ENCODE measurements at places on chromosomes 2 and 18.
A peak's percentile ranks its signal among the peaks of the same experiment; 100 is the strongest.

GRCh38 chr2:42124011-42124785 is 45.0 kb upstream of the EML4 start:
- DNase-seq, result no peak

GRCh38 chr2:153715218-153715850 is 156.4 kb upstream of the GALNT13 start:
- no peak for DNase-seq

DNA sequence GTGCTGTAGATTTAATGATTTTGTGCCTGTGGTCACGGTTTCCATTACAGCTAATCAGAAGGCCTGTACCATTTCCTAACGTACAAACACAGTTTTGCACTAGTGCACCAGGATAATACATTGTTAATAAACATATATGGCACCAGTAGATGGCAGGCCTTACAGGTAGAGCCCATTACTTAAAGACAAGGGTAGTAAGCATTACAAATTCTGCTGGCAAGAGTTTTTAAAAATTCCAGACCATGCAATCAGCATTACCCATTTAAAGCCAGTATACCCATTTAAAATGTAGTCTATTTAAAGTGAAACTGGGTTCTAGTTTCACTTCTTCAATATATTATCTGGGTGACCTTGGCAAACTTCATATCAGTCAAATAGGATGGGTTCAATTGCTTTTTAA is 224.2 kb downstream of the NUP35 start:
- DNase-seq, result no peak

DNA sequence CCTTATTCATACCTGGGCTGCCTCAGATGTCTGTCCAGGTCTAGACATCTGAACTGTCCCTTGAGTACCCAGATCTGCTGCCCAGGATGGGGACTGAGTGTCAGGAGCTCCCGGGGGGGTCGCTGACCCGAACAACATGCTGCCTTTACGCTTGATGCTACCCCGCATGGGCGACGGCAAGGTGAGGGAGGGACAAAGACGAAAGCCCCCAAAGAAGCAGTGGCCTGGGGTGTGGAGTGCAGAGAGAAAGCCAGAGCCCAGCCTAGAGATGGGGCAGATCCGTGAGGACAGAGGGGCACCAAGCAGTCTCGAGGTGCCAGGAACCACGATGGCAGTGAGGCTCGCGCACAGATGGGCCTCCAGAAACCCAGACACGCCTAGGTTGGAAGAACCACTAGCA is 234.7 kb downstream of the ATAD2B start:
- DNase-seq, result no peak

DNA sequence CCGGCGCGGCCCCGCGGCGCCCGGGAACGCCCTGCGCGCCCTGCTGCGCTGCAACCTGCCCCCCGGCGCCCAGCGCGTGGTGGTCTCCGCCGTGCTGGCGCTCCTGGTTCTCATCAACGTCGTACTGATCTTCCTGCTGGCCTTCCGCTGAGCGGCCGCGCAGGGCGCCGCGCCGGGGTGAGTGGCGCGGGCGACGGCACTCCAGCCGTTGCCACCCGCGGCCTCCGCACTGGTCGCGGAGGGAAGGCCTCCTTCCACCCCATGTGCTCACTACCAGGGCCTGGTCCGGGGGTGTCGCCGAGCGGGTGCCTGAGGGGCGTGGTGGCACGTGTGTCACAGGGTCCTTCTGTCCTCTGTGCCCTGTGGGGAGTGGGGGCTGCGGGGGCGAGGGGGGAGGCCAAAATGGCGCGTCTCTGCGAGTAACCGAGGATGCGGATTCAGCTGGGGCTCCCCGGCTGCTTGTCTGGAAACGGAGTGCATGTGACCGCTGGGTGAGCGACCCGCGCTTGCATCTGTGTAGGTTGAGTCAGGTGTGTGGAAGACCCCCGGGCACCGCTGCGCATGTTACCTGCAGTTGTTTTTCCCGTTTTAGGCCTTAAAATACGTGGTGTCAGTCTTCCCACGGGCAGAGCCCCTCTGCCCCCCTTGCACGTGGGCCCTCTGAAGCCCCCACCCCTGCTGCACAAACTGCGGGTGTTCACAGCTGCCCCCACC is 58.0 kb downstream of the FAM168B start:
- DNase-seq, result no peak

DNA sequence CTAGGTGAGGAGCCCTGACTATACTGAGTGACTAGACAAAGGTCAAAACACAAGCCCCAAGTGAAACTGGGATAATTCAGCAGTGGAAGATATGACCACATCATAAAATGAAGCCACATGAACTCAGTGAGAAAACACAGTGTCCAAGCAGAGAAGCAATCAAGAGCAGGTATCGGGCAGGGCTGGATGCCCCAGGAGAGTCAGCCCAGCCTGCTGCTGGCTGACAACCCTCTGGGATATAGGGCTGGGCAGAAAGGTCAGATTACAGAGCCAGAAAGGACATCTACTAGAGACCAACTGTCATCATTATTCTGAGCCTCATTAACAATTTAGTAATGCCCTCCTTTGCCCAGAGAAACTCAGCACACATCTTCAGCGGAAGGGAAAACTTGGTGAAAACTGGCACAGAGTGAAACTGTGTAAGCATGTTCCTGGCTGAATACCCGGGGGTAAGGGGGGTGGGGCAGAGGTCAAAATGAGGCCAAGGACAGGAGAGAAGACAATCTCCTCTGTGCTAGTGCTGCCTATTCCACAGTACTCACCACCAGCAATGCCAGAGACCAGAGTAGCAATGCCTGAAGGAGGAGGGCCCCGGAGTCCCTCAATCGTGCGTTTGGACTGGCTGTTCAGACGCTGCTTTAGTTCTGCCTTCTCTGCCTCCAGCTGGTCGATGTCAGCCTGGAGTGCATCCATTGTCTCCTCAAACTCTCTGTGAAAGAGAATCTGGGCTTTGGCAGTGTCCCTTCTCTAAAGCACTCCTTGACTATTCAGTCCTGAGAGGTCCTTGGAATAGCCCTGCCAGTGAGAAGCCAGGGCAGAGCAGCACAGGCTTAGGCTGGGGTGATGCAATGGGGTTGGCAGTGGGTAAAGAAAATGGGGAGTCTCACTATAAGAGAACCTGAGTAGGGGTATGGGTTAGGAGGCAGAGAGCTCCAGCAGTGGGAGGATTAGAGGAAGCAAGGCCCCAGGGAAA is 15.3 kb downstream of the DCTN1 start:
- no peak for DNase-seq

GRCh38 chr2:202006301-202006700 is 27.4 kb upstream of the FZD7 start:
- DNase-seq, result no peak

GRCh38 chr2:25592766-25593292 is 80.5 kb downstream of the DTNB start:
- no peak for DNase-seq

- DNase-seq, result no peak
Measured at GRCh38 chr2:133054297-133054696, 384.3 kb upstream of the LYPD1 start.

GRCh38 chr2:15307526-15307925 is 253.6 kb downstream of the NBAS start:
- no peak for DNase-seq

GRCh38 chr2:124774781-124775180 is 749.7 kb downstream of the CNTNAP5 start:
- DNase-seq, result no peak

DNA sequence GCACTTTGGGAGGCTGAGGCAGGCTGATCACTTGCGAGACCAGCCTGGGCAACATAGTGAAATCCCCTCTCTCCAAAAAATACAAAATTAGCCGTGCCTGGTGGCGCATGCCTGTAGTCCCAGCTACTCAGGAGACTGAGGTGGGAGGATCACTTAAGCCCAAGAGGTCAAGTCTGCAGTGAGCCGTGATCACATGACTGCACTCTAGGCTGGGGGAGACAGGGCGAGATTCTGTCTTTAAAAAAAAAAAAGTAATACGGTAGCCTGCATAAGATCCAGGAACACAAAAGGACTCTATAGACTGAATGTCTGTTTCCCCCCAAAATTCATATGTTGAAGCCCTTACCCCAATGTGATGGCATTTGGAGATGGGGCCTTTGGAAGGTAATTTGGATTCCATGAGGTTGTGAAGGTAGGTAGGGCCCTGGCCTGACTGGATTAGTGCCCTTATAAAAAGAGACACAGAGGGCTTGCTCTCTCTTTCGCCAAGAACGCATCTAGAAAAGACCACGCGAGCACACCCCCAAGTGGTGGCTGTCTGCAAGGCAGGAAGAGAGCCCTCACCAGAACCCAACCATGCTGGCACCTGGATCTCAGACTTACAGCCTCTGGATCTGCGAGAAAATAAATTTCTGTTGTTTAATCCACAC is 17.0 kb downstream of the MBOAT2 start:
- DNase-seq, result no peak

GRCh38 chr2:160473468-160474318 is 19.9 kb downstream of the RBMS1 start:
- DNase-seq, result no peak

GRCh38 chr18:23250893-23251656 is 115.8 kb downstream of the CABLES1 start:
- no peak for DNase-seq

GRCh38 chr18:24300703-24301102 is 96.9 kb downstream of the OSBPL1A start:
- DNase-seq, result no peak

DNA sequence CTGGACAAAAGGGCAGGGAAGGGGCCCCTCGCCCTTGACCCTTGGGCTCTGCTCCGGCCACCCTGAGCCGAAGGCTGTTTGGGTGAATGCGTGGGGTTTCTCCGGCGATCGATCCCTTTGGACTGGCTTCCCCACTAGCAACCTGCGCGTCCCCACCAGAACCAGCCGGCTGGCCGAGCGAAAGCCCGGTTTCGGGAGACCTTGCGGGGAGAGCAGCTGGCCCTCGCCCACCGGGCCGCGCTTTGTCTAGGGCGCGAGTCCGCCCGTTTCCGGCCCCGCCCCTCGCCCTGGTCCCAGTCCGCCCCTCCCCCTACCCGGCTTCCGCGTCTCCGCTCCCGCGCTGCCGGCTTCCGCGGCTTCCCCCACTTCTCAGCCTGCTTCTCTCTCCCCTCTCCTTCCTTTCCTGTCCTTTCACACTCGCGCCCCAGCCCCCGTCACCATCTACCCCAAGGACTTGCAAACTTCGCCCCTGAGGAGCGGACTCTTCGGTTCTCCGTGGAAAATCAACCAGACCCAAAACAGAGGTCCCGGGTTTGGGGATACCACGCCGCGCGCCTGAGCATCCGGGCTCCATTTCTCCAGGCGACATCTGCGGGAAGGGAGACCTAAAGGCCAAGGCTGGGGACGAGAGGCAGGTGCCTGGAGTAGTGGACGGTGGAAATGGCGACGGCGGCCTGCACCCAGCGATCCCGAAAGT is 48.0 kb upstream of the ATP6V1B1 start:
- no peak for DNase-seq

- DNase-seq, result no peak
Measured at GRCh38 chr2:234725528-234726264, 226.1 kb upstream of the SH3BP4 start.

- no peak for DNase-seq
Measured at GRCh38 chr2:16952368-16952767, 286.7 kb upstream of the CYRIA start.

GRCh38 chr2:189437926-189438325 is 3.3 kb upstream of the WDR75 start:
- no peak for DNase-seq

DNA sequence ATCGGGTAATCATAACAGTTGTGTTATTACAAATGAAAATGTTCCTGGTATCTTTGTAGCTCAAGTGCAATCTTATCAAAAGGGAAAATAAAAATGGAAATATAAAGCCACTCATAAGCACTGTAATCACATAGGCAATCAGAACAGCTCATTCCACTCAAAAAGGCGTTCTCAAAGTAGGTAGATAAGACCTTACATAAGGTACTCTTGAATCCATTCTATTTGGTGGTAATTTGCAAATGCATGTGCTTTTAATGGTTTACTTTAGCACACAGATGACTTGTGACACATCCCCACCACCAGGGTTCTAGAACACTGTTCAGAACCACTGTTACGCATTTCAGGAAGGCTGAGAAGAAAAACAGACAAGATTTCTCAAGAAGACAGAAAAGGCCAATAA is 86.7 kb upstream of the NARS1 start:
- no peak for DNase-seq

- DNase-seq, result peak; percentile 29
Measured at GRCh38 chr2:121363632-121364420, 78.8 kb upstream of the TFCP2L1 start.

DNA sequence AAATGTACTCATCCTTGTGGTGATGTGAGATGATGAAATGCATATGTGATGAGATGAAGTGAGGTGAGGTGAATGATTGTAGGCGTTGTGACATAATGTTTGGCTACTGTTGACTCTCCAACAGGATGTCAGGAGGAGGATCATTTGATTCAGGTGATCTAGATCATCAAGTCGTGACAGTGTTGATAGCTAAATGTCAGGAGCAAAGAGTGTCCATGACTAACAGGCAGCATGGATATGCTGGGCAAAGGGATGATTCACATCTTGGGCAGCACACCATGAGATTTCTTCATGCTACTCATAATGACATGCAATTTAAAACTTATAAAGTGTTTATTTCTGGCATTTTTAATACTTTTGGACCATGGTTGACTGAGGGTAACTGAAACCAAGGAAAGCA is 40.2 kb upstream of the UBXN4 start:
- DNase-seq, result no peak

DNA sequence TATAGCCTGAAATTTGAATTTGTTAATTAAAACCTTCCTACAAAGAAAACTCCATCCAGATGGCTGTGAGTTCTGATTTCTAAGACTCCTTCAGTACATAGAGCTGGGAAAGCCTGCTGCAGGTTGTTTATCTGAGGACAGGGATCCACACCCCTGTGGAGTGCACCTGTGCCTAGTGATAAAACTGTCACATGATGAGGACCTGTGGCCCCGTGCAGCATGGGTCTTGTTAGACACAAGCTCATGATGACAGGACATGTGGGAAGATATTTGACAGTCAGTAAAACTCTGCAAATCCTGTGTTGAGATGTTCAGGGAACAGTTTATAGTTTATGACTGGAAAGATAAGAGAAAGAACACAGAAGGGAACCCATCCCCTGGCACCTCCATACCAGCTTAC is 133.2 kb upstream of the TMEM18 start:
- no peak for DNase-seq

- DNase-seq, result peak; percentile 52
Measured at GRCh38 chr2:159110784-159111183, 142.3 kb downstream of the TANC1 start.

DNA sequence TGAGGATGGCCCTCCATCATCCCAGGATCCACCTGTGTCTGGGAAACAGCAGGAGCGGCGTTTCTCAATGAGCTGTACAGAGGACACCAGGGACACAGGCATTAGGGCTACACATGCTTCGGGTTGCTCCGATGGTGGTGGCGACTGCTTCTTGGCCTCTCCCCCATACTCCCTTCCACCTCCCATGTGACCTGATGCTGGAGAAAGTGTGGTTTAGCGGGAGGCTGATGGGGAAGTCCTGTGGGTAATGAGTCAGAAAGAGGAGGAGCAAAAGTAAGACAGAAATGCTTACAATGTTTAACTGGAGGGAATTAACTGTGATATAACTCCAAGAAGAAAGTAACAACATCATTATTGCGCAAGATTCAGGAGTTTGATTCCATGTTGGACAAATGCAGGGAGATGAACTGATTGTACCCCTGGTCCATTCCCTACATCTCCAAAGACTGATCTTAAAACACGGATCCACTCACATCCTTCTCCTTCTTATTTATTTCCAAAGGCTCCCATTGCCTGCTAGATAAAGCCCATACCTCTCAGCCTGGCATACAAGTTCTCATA is 186.6 kb downstream of the NRP2 start:
- no peak for DNase-seq

- DNase-seq, result no peak
Measured at GRCh38 chr2:200670313-200670712, 84.5 kb downstream of the AOX1 start.

Data from endothelial cell of umbilical vein (primary cell).